ENCODE measurements at places on chromosomes 12 and 14. TPM values are rescaled to one million over a fixed set of nuclear protein-coding genes. Genes with fewer than 3 reads are reported as not detected.

DNA sequence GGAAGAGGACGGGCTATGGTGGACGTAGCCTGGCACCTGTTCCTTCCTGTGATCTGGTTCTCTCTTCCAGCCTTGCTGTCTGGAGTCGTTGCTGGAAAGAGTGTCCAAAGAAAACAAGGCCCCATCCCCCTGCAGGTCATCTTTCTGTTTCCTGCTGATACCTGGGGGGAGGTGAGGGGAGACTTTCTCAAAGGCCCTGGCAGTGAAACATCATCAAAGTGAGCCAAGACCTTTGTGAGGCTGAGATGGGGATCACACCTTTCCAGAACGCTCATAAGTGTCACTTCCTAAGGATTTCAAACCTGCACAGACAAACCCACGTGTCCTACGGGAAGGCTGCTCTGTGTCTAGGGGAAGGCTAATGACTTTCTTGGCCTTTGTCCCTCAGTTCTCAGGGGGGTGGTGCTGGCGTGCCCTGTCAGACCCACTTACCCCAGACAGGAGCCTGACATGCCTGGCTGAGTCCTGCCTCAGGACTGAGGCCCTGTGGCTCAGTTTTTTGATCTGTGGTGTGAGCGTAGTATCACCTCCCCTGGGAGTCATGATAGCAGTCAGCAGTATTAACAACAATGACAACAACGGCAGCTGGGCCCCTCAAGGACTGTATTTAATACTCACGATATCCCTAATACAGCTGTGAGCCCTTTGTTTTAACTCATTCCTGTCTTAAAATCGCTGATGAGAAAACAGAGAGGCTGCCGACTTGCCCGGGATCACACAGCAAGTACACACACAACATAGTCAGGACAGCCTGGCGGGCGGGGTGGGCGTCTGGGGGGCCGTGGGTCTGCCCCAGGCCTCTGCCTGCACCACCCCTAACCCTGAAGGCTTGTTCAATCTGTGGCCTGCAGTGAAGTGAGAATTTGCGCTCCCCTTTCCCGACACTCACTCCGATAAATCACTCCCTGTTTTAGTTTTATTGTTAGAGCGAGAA lies 235.2 kb downstream of the SLC41A2 start:
- H3K4me3 ChIP-seq: no peak overlapping the region
- no peaks in the 10 kb centered on the region for H3K27me3 ChIP-seq

- peak overlapping the region; percentile 4 for H3K4me3 ChIP-seq
- H3K27me3 ChIP-seq: no peaks in the 10 kb centered on the region
- no peak for DNase-seq
- H3K36me3 ChIP-seq: no peaks in the 10 kb centered on the region
- H3K27ac ChIP-seq: peak overlapping the region; percentile 90
Measured at GRCh38 chr12:15701206-15701605, 88.0 kb downstream of the EPS8 start.

DNA sequence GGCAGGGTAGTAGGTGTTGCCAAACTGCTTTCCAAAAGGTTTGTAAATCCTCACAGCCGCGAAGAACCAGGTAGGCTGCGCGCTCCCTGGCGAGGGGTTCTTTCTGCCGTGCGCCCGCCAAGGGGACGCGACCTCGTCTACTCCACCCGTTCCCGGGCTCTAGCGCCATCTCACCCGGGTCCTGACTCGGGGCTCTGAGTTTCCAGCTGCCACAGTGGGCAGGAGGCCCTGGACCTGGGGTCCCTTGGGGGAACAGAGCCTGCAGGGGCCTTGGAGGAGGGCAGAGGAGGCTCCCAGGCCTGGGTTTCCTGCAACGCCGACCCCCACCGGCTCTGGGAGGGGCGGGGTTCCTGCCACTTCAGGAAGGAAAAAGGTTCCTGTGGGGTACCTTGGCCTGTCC lies 706 bp downstream of the ANHX start:
- no peaks in the 10 kb centered on the region for H3K36me3 ChIP-seq
- H3K27ac ChIP-seq: no peak overlapping the region
- H3K4me3 ChIP-seq: no peak overlapping the region
- no peak for DNase-seq
- H3K27me3 ChIP-seq: no peaks in the 10 kb centered on the region

GRCh38 chr14:64115401-64115800 lies 178.8 kb downstream of the ESR2 start:
- peaks cover 4% of the 10 kb centered on the region for H3K36me3 ChIP-seq
- no peak for DNase-seq
- H3K4me3 ChIP-seq: no peak overlapping the region
- H3K4me1 ChIP-seq: peaks cover 56% of the 10 kb centered on the region
- no peaks in the 10 kb centered on the region for H3K27me3 ChIP-seq

DNA sequence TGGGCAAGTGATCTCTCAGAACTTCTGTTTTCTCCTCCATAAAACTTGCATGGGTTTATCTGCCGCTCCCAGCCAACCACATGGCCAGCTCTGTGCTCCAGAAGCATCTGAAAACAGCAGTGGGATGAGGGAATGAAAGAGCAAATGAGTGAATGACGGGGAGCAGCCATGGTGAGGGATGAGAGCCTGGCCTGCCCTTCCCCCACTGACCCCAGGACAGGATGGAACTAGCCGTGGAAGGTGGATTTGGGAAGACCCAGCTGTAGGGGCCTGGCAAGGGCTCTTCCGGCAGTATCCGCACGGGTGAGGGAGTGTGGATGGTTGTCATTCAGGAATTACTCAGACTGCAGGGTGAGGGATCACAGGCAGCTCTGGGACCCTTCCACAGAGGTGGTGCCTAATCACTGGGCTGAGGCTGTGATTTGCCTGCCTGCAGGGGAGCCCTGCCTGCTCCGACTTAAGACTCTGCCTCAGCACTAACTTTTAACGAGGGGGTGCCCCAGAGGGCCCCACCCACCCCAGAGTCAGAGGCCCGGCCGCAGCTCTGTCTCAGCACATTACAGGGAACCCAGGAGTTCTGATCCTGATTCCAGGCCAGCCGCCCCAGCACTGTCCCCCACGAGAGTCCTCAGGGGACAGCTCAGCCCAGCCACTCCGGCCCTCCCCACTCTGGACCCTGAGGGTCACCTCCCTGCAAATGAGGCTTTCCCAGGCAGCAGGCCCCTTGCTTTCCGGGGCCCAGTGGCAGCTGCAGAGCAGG lies 136.8 kb upstream of the C14orf180 start:
- peak; percentile 42 for DNase-seq
- no peaks in the 10 kb centered on the region for H3K27me3 ChIP-seq
- H3K27ac ChIP-seq: no peak overlapping the region
- H3K36me3 ChIP-seq: no peaks in the 10 kb centered on the region

- DNase-seq: no peak
- H3K27me3 ChIP-seq: no peaks in the 10 kb centered on the region
- no peak overlapping the region for H3K4me3 ChIP-seq
- H3K4me1 ChIP-seq: no peaks in the 10 kb centered on the region
Measured at GRCh38 chr14:35822501-35822900, 3.6 kb upstream of the BRMS1L start.

The KRT7 gene
- 153 TPM for total RNA-seq

The SYT10 gene
- total RNA-seq: not detected

DNA sequence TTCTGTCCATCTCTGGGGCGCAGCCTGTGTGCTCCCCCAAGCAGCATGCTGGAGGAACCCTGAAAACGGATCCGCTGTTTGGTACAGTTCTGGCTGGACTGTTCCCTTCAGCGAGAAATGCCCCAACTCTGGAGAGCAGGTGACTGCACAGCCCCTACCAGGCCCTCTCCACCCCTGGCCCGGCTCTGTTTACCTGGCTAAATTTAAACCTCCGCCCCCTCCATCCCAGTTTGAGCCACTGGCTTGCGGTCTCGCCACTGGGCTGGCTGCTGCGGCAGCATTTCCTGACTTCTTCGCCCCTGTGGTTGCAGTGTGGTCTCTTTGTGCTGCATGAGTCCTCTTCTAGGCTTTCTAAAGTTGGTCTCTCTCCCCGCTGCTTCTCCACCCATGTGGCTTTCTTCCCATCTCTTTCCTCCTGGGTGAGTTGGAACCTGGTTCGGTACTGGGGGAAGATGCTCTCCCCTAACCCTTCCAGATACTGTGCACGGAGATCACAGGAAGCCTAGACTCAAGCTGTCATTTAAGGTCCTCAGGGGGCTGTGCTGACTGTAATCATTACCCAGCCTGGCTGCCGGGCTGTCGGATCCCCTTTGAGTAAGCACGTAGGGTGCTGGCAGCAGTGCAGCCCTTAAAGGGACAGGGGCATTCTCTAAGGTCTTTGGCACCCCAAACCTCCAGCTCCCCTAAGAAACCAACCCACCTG lies 60.6 kb downstream of the FBXL14 start:
- H3K36me3 ChIP-seq: no peaks in the 10 kb centered on the region
- no peak for DNase-seq
- no peak overlapping the region for H3K4me3 ChIP-seq
- H3K27ac ChIP-seq: no peak overlapping the region
- H3K27me3 ChIP-seq: no peaks in the 10 kb centered on the region

- no peaks in the 10 kb centered on the region for H3K27me3 ChIP-seq
- no peaks in the 10 kb centered on the region for H3K36me3 ChIP-seq
- DNase-seq: no peak
- H3K27ac ChIP-seq: no peak overlapping the region
- H3K4me3 ChIP-seq: no peak overlapping the region
Measured at GRCh38 chr12:6257007-6257406, 53.5 kb upstream of the PLEKHG6 start.

DNA sequence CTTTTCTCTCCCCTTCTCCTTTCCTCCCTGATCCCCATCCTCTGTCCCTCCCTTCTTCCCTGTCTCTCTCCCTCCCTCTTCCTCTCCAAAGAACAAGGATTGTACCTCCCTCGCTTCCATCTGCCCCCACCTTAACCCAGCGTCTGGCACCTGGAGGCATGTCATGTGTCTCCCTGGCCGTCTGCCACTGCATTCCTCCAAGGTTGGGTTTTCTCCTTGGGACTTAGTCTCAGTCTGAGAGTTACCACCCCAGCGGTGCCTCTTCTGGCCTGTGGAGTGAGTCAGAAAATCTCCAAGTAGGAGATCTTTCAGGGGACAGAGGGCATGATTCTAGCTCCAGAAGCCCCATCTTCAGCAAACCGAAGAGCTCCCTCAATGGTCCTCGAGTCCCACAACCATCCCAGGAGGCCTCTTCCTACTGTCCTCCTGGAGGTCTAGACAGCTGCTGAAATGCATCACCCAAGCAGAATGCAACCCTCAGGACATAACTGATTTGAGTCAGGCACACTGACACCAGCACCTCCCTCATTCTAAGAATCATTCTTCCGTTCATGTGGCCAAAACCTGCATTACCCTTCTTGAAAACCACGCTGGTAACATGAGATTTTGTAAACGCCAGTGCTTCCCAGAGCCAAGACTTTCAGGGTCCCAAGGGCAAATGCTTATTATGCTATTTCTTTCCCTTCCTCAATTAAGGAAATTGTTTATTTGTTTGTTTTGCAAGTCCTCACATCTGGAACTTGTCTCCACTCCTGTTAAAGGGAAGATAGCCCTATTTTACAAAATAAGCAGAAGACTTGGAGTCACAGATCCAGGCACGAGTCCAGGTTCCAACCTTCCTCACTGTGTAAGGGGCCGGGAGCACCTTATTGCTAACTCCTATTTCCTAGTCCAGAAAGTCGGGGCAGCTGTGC lies 463.2 kb downstream of the BCL11B start:
- H3K4me1 ChIP-seq: no peaks in the 10 kb centered on the region
- H3K36me3 ChIP-seq: no peaks in the 10 kb centered on the region
- H3K27me3 ChIP-seq: no peaks in the 10 kb centered on the region
- no peak overlapping the region for H3K4me3 ChIP-seq

DNA sequence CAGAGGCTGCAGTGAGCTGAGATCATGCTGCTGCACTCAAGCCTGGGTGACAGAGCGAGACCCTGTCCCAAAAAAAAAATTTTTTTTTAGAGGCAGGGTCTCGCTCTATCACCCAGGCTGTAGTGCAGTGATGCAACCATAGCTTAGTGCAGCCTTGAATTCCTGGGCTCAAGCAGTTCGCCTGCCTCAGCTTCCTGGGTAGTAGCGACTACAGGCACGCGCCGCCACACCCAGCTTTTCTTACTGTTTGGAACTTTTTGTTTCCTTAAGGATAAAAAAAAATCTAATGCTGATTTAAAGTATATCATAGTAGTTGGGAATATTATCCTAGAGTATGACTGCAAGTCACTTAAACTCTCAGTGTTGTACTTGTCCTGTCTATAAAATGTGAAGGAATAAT lies 7.2 kb downstream of the TMEM19 start:
- peaks cover 9% of the 10 kb centered on the region for H3K4me1 ChIP-seq
- DNase-seq: no peak
- no peaks in the 10 kb centered on the region for H3K27me3 ChIP-seq
- no peak overlapping the region for H3K4me3 ChIP-seq
- H3K27ac ChIP-seq: no peak overlapping the region

The MYRFL gene
- total RNA-seq: not detected

GRCh38 chr12:121181181-121181580 lies 28.7 kb upstream of the P2RX4 start:
- H3K4me3 ChIP-seq: no peak overlapping the region
- H3K4me1 ChIP-seq: no peaks in the 10 kb centered on the region
- H3K36me3 ChIP-seq: no peaks in the 10 kb centered on the region
- no peak overlapping the region for H3K27ac ChIP-seq
- no peaks in the 10 kb centered on the region for H3K27me3 ChIP-seq
- DNase-seq: no peak

GRCh38 chr12:114319422-114319821 lies 86.5 kb downstream of the TBX5 start:
- H3K4me1 ChIP-seq: peaks cover 6% of the 10 kb centered on the region
- DNase-seq: no peak

GRCh38 chr12:62328296-62328921 lies 68.2 kb downstream of the USP15 start:
- DNase-seq: no peak
- no peaks in the 10 kb centered on the region for H3K27me3 ChIP-seq
- no peak overlapping the region for H3K27ac ChIP-seq
- no peaks in the 10 kb centered on the region for H3K36me3 ChIP-seq
- H3K4me3 ChIP-seq: no peak overlapping the region
- H3K4me1 ChIP-seq: no peaks in the 10 kb centered on the region

- no peak for DNase-seq
- H3K27ac ChIP-seq: no peak overlapping the region
- no peaks in the 10 kb centered on the region for H3K27me3 ChIP-seq
- H3K4me1 ChIP-seq: no peaks in the 10 kb centered on the region
- H3K4me3 ChIP-seq: no peak overlapping the region
Measured at GRCh38 chr12:113724794-113725556, 241.2 kb downstream of the RBM19 start.

GRCh38 chr12:66269757-66270383 lies 32.4 kb upstream of the HELB start:
- DNase-seq: no peak
- no peak overlapping the region for H3K4me3 ChIP-seq
- no peak overlapping the region for H3K27ac ChIP-seq
- H3K4me1 ChIP-seq: no peaks in the 10 kb centered on the region

DNA sequence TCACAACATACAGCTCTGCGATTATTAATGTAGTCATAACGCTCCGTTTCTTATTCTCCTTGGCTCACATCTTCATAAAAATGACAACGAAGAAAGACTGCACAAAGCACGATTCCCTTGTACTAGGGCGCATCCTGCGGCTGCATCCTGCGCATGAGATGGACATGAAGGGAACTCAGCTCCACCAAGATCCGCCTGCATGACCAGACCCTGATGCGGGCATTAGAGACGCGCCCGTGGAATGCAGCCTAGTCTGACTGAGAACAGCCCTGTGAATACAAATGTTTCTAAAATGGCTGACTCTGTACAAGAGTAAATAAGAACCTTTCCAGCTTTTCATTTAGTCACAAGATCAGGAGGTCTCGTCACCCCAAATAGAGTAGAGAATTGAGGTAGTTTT lies 422.2 kb downstream of the NOVA1 start:
- no peaks in the 10 kb centered on the region for H3K4me1 ChIP-seq
- H3K27me3 ChIP-seq: no peaks in the 10 kb centered on the region
- no peak for DNase-seq
- no peak overlapping the region for H3K4me3 ChIP-seq

GRCh38 chr12:50913224-50913623 lies 39.1 kb upstream of the HIGD1C start:
- no peaks in the 10 kb centered on the region for H3K4me1 ChIP-seq
- no peaks in the 10 kb centered on the region for H3K27me3 ChIP-seq
- no peak overlapping the region for H3K4me3 ChIP-seq
- no peaks in the 10 kb centered on the region for H3K36me3 ChIP-seq

Data from ascending aorta (tissue), 2 donors.